ENCODE measurements at places on chromosomes 6 and 20.
A peak's percentile ranks its signal among the peaks of the same experiment; 100 is the strongest.

- DNase-seq: peak; percentile 73
Measured at GRCh38 chr20:56400001-56400640, 7.7 kb downstream of the CSTF1 start.

DNA sequence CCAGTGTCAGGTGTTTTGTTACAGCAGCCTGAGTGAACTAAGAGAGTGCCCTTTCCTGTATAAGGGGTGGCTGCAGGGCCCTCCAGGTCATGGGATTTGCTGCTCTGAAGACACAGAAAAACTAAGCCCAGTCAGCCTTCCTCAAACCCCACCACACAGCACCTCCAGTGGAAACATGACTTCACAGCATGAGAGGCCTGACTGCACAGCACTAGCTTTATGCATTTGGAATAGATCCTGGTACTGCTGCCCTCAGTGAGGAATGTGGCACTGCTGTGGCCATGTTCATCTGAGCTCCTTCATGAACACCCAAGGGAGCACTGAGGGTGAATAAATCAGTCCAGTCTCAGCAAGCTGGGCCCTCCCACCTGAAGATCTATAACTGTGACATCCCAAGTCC, 296.1 kb upstream of the FOXQ1 start:
- no peak for DNase-seq

DNA sequence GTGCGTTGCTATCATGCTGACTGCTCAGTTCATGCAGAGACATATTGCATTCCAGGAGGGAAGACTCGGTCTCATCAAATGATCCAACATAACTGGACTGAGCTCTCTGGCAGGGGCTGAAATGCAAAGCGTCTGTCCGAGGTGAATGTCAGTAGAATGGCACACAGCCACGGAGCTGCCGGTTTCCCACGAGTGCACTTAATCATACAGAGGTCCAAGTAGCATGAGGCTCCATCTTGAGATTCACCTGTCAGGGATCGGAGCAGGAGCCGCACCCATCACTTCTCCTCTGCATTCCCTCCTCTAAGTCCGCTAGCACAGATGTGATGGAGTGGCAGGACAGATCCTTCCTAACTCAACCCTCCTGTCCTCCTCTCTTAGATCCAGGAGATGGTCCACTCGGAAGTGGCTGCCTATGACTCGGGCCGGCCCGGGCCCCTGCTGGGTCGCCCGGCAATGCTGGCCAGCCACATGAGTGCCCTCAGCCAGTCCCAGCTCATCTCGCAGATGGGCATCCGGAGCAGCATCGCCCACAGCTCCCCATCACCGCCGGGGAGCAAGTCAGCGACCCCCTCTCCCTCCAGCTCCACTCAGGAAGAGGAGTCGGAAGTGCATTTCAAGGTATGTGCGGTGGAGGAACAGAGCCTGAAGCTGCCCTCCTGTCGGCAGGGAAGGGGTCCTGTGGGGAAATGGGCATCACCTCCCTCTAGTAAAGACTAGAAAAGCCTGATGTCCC, 135.9 kb downstream of the JPH2 start:
- DNase-seq: no peak

GRCh38 chr20:44324343-44324742, 12.5 kb upstream of the R3HDML start:
- DNase-seq: no peak

DNA sequence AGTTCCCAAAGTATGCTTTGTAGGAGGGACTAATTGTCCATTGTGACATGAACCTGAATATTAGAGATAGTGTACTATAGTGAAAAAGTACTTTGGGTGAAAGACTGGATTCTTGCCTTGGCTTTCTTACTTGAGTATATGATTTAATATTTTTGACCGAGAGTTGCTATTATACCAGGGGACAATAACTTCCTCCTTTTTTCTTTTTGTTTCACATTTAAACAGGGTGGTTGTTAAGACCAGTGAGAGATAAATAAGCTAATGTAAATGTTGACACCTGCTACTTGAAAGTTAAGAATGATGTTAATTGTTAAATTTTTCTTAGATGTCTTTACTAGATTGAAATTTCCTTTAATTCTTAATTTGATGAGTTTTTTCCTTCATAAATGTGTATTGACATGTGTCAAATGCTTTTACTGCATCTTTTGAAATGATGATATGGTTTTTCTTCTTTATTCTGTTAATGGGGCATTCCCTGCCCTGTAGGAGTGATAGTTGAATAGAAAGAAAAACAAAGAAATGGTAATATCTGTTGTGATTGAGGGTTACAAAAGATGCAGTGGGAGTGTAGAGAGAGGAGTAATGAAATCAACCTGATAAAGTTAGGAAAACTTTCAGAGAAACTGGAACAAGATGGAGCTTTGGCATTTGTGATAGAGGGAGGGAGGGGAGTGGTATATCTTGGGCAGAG, 48.4 kb downstream of the ZFAND3 start:
- DNase-seq: no peak

DNA sequence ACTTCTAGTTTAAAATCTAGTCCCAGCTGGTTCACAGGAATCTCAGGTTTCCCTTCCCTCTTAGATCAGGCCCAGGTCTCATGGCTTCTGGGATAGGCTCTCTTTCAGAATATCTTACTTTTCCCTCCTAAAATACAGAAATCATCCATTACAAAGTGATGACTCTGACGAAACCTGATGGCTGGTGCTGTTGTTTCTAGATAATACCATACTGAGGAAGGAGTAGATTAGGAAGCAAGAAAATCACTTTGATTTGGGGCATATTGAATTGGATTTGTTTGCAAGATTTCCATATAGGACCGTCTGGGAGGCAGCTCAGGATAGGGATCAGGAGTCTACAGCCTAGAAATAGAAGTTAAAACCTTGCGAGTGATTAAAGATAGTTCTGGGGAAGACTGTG, 3.6 kb downstream of the ZKSCAN3 start:
- DNase-seq: no peak

DNA sequence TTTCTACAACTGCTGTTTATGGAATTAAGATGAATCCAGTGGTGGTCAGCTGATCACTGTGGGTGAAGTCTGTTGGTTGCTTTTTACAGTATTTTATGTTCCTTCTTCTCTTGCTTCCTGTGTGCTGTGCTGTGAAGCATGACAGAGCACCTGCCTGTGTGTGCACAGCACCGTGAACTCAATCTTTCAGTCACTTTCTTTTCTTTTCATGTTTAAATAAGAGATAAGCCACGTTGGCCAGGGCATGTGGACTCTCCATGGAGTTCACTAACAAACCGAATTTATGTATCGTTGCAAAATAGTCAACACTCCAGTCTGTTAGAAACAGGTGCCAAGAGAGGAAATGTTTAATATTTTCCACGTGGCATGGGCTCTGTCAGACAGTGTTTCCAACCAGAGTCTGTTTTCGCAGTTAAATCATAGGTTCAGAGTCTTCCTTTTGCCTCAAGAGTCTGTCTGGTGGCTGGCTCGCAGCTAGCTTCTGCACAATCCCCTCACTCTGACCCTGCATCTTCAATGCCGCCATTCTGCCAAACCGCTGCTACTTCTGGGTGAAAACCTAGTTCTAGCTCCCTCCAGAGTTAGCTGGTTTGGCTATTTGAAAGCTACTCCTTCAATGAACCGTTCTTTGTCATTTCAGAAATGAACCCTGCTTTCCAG, 73.2 kb downstream of the QRSL1 start:
- no peak for DNase-seq

DNA sequence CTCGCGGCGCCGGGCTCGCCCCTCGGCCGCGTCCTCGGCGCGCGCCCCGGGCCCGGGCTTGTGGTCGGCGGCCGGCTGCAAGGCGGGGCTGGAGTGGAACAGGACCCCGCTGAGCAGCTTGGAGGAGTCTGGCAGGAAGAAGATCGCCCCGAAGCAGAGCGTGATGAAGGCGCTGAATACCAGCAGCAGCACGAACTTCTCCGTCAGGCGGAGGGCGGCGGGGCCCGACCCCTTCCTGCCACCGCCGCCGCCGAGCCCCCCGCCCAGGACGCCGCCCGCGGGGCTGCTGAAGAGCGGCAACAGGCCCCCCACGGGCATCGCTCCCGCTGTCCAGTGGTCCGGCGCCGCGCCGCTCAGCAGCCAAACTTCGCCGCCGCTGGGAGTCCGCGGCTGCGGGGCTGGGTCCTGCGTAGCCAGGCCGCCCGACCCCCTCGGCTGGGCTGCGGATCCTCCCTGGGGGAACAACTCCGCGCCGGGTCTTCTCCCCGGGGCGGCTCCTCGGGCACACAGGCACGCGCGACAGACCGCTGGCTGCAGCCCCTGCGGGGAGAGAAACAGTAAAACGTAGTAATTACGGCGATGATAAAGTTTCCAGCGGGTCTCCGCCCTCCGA, 707 bp downstream of the MAN1A1 start:
- peak; percentile 44 for DNase-seq

GRCh38 chr20:18513208-18513607, 5.5 kb downstream of the SEC23B start:
- DNase-seq: no peak

GRCh38 chr6:97361286-97361685, 78.3 kb upstream of the MMS22L start:
- DNase-seq: no peak

- DNase-seq: no peak
Measured at GRCh38 chr6:26389349-26389894, 6.5 kb downstream of the BTN2A2 start.

DNA sequence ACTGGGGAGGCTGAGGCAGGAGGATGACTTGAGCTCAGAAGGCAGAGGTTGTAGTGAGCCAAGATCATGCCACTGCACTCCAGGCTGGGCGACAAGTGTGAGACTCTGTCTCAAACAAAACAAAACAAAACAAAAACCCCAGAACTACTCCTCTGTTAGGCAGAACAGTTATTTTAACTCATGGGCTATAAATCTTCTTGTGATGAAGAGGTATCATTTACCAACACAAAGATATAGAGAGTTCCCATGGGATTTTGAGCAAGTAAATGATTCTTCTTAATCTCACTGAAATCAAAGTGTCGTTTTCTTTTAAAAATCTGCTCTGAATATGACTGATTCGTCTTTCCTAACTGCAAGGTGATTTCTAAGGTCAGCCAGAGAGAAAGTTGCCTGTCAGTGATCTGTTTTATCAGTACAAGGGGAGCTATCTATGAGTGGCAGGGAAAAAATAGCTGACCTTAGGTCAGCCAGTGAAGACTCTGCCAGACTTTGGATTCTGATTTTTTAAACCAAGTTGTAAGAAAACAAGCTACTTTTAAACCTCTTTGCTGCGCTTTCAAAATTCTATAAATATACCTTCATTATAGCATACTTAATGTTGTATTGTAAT, 3.8 kb upstream of the DSP start:
- DNase-seq: no peak

DNA sequence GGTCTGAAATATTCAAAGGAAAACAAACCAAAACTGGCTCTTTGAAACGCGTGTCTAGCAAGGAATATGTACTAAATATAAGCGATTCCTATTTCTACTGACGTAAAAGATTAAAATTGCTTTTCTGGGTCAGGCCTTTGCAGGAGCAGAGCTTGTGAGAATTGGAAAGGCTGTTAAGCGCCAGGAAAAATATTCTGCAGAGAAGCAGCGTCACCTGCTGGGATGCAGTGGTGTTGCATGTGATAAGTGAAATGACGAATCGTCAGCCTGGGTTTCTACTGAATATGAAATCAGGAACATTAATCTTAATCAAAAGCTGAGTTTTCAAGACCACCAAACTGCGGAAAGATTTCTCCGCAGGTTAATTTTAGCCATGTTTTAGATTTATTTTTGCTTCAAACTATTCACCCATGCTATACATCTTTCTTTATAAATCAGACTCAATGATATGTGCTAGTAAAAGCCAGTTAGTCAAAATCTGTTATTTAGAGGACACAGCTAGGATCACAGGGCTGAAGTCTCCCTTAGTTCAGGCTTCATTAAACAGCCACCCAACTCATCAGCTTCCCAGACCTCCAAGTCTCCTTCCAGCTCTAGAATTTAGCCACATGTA, 67.4 kb downstream of the ALDH8A1 start:
- peak; percentile 49 for DNase-seq

DNA sequence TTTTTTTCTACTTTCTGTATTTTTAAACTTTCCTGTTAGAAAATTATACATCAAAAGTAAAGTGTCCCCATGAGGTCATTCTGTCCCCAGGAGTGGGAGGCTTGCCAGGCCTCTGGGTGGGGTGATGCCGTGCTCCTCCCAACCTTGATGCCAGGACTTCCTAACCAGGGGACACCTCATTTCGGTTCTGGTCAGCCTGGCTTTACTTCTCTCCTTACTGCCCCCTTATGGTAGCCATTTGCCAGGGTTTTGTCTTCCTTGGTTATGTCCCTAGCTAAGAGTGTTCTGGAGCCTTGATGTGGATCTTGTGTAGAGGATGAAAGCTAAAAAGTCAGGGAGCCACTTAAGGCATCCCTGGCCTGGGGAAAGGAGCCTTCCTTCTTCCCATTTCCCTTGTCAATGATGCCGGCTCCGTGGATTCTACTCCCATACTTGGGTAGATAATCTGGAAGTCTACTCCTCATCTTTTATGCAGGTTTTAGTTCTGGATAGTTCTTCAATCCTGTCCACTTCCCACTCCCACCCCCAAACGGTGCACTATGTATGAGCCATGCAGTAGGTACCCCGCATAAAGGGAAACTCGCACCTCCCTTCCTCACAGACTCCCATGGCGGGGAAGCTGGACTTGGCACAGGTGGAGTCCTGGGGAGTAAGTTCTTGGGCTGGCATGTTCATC, 164.1 kb upstream of the SALL4 start:
- DNase-seq: peak; percentile 27

DNA sequence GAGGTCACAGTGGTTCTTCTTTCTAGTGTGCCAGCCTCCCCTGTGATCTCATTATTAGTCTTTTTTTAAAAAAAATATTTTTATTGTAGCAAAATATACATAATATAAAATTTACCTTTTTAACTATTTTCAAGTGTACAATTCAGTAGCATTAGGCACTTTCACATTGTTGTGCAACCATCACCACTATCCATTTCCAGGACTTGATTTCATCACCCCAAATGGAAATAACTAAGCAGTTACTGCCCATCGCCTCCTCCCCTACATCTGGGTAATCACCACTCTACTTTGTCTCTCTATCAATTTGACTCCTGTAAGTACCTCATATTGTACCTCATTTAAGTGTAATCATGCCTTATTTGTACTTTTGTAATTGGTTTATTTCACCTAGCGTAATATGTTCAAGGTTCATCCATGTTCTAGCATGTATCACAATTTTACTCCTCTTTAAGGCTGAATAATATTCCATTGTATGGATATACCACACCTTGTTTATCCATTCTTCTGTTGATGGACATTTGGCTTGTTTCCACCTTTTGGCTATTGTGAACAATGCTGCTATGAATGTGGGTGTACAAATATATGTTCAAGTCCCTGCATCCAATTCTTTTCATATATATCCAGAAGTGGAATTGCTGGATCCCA, 68.6 kb upstream of the FYN start:
- DNase-seq: no peak

- no peak for DNase-seq
Measured at GRCh38 chr6:23826572-23826971, 299.4 kb upstream of the NRSN1 start.

DNA sequence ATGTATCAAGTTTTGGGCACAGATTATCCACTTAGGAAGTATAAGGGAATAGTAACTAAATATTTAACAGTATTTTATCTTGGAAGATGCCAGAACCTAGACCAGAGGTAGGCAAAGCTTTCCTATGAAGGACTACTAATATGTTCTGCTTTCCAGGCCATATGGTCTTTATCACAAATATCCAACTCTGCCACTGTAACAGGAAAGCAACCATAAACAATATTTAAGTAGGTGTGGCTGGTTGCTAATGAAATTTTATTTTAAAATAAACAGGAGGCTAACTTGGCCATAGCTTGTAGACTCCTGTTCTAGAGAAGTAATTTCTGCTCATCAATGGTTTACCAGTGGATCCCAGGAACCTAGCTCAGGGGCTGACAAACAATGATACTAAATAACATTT, 39.4 kb downstream of the NOL7 start:
- DNase-seq: no peak
